Stimulated activated CD8-positive, alpha-beta memory T cell treated with anti-CD3 and anti-CD28 coated beads, Interleukin-7, amount 100 ng/mL, for 1 hour (primary cell): ENCODE measurements at places on chromosomes 7 and 10.

DNA sequence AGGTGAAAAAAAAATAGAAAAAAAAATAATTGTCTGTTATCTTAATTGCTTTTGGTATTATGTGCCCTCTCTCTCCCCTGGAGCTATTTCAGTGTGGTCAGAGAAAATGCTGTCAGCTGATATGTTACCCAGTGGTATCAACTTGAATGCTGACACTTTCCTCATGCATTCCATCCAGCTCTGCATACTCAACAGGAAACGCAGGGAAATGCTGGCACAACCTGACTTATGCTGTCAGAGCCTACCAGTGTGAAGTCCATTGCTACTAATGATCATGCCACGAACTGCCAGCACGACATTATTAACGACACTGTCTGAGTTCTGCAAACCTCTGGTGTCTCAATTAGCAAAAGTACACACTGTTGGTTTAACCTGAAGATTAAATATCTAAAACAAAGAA, 182.8 kb downstream of the ZWINT start:
- no peak for DNase-seq

GRCh38 chr10:45063591-45064231, 63.0 kb downstream of the ZNF22 start:
- DNase-seq = no peak

GRCh38 chr7:113519472-113519871, 399.3 kb downstream of the PPP1R3A start:
- no peak for DNase-seq

GRCh38 chr7:94414481-94414880, 19.8 kb downstream of the COL1A2 start:
- no peak for DNase-seq

DNA sequence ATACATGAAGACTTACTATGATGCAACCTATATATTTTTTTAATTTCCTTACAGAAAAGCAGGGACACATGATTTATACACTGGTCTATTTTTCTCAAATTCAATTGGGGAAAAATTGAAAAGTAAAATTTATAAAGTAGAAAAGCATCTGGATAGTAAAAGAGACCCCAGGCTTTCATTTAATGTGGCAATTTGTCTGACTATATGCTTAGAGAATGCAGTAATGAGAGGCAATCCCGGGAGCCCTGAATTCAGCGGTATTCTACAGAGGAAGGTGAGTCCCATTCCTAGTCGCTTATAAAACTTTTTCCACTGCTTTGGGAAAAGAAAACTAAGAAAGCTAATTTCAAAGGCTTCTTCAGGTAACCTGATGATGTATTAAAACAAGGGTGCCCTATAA, 167.1 kb downstream of the SEMA3D start:
- no peak for DNase-seq

DNA sequence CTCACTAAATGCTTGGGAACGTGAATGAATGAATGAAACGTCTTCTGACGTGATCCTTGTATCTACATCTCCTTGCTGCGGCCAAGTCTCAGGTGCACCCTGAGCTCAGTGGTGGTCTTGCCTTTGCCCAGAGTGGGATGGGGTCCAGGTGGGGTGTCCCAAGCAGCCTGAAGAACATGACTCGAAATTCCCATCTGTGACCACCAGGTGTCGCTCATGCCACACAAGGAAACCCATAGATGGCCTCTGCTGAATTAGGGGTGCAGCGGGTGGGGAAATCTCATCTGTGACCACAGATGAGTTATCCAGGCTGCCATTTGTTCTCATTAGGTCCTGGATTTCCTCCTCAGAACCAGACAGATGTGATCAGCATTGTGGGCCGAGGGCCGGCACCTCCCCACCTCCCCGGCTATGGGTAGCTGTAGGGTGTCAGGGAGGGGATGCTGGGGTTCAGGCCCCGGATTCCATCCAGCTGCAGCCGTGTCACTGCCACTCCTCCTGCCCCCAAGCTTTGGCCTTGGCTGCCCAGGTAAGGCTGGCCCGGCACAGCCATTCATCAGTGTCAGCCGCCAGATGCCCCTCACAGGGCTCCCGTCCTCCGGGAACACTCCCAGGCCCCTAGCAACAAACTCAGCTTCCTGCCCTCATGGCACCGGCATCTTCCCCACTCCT, 21.0 kb upstream of the GNA12 start:
- DNase-seq = peak; percentile 40

- no peak for DNase-seq
Measured at GRCh38 chr7:17915796-17916195, 24.5 kb downstream of the SNX13 start.

DNA sequence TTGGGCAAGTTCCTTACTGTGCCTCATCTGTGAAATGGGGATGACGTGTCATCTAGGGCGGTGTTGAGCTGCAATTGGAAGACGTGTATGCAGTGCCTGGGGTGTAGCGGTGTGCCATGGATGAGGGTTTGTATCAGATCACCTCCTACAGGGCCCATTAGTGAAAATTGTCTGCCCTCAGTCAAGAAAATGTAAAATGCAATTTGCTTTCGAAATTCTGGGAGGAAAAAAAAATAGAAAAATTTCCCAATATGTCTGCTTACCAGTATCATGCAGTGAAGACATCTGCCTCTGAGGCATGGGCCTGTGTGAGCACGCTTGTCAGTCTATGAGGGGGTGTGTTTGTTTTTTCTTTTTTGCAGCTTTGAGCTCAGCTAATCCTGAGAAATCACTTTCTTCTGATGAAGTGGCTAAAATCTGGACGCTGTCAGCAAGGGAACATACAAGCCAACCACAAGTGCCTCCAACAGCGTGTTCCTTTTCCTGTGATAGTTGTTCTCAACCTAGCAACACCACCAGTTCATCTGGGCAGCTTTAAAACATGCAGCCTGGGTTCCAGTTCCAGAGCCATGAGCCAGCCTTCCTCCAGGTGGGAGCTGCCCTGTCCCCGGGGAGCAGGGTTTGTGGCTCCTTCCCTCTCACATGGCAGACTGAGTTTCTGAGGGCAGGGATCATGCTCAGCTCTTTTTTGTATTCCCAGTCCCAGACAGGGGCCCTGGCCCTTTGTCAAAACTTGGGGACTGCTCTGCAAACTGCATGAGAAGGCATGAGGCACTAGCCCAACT, 10.3 kb downstream of the FAM241B start:
- DNase-seq = no peak

DNA sequence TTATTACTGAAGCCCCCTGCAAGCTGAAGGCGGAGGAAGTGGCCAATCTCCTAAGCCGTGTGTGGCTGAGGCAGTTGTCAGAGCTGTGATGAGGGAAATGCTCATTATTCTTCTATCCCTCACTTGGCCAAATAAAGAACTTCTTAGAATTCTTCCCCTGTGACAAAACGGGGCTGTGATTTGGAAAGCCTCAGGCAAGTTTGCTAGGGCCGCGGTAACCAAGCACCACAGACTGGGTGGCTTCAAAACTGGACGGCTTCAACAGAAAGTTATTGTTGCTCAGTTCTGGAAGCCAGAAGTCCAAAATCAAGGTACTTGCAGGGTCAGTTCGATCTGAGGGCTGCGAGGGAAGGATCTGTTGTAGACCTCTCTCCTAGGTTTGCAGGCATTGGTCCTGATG, 72.3 kb upstream of the STEAP1B start:
- DNase-seq = no peak

- DNase-seq = no peak
Measured at GRCh38 chr10:100519311-100520051, at the start of gene SEC31B. SEC31B (minus strand) TSS chr10:100519861; CDS start chr10:100516952, 2,909 bp downstream.

- DNase-seq = no peak
Measured at GRCh38 chr10:4033341-4033896, 248.4 kb upstream of the KLF6 start.

- DNase-seq = no peak
Measured at GRCh38 chr10:133040198-133040597, 47.5 kb upstream of the ADGRA1 start.

GRCh38 chr10:77436257-77436975, 201.2 kb downstream of the KCNMA1 start:
- DNase-seq = no peak

- DNase-seq = no peak
Measured at GRCh38 chr10:130560573-130560972, 424.4 kb downstream of the GLRX3 start.

- DNase-seq = no peak
Measured at GRCh38 chr10:77673515-77674140, 36.0 kb upstream of the KCNMA1 start.

DNA sequence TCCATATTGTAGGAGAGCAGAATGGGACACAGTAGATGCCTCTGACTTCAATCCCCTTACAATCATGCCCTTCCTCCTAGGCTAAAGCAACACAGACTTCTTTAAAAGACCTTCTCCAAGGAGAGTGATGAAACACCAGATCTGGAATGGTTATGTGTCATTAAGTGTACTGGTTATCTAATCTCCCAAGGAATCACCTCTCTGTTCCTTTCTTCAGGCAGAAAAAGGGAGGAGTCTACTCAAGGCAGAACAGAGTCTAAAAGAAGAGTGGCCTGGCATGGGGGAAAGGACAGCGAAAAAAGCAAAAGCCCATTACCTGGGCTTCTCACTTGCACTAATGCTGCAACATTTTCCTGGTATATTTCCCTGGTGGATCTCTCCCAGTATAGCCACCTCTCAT, 2.9 kb downstream of the ELMO1 start:
- no peak for DNase-seq

GRCh38 chr10:64682043-64682442, 1160.8 kb downstream of the REEP3 start:
- no peak for DNase-seq

DNA sequence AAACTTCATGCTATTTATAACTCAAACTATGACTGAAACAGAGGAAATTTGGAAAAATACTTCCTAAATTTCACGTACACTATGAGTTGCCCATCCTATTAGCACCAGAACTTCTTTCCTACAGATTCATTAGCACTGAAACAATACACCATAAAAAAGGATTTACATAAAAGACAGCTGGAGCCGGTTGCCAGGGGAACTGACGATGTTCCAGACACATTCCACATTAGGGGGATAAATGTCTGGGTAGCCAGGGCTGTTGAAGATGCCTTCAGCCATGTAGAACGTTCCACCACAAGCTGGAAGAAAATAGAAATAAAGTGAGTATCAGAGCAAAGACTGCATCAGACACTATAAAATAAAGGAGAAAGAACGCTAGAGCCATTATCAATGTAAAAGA, 129.8 kb upstream of the RSU1 start:
- no peak for DNase-seq

- DNase-seq = no peak
Measured at GRCh38 chr7:37320140-37320847, 128.4 kb downstream of the ELMO1 start.

DNA sequence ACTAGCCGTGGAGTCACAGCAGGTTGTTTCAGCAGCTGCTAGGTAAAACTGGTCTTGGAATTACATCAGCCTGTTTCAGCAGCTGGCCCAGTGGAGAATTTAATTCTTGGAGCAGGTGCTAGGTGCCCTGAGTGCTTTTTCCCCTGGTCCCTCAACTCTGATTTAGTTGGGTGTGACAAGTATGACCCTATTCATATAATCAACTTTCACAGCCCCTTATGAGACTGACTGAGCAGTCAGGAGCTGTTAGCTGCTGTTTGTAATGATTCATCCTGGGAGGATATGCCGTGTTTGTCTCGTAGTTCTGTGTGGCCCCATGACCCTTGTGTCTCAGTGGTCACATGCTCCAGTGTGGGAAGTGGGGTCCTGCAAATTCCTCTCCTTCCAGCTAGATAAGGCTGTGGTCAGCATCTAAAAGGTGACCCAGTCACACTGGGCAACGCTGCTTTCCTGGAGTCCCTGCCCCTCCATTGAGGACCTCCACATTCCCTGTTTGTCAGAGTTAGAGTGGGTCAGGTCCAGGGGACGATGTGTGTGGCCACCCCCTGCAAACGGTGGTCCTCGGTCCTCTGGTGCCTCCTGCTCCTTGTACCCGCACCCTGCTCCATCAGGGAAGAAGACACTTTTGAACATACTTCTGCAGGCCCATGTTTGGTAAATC, 28.3 kb downstream of the TBATA start:
- no peak for DNase-seq

- DNase-seq = no peak
Measured at GRCh38 chr10:1402816-1403507, 334.4 kb downstream of the ADARB2 start.

DNA sequence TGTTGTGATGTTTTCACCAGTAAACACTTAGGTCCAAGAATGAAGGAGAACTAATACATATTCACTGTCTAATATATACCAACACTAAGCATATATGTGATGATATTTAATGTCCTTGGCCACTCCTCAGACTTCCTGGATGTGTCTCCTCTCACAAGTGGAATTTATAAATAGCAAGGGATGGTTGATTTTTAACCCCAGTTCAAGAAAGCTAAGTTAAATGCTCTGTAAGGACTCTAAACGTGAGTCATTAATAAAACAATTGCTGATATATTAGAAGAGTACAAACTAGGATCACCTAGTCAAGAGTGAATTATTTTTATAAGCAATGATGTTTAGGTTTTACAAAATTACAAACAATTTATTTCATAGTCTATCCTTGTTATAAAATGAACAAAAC, 355.9 kb upstream of the TMEM229A start:
- DNase-seq = no peak

GRCh38 chr10:62019685-62020359, 118.3 kb downstream of the ARID5B start:
- DNase-seq = no peak

DNA sequence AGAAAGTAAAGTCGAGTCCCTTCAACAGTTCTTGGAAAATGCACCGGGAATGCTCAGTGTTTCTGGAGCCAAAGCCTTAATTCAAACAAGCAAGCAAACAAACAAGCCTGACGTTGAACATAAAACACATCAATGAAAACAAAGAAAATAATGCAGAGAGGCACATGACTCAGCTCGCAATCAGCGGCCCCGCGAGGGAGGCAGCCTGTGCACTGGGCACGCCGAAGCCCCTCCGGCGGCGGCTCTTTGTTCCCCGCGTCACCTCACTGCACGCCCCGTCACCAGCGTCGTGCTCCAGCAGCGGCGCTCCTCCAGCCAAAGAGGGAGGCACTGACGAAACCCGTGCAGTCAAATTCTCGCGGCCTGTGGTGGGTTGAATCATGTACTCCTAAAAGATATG, 151.5 kb downstream of the DNAJB6 start:
- DNase-seq = no peak

DNA sequence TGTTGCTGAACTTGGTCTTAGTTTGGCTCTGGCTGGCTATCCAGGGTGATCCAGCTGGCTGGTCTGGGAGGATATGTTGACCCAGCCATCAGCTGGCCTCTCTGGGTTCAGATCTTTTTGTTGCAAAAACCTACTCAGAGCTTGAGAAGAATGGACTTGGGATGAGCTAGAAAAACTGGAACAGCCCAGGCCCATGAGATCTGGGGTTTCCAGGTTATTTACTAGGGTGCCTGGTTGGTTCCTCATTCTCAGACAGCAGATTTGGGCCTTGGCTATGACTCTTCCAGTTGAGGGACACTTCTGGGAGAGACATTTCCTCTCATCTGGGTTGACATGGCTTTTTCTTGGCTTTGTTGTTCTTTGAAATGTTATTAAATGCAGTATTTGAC, 116.6 kb downstream of the ADCY1 start:
- DNase-seq = no peak

GRCh38 chr7:155965010-155965409, 152.7 kb upstream of the SHH start:
- no peak for DNase-seq

DNA sequence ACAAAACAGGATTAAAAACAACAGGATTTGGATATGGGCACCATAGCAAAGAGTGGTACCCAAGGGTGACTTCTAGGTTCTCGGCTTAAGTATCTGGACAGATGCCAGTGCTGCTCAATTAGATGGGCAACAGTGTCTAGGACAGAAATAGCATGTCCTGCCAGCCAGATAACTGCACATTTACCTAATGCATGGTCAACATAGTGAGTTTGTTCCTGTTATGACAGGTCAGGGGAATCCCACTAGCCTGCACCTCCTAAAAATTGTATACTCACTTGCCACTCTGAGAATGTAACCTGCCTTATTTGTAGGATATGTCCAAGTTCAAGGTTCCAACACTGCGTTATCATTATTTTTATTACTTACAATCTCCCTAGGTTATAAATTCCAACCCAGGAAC, 471.7 kb downstream of the GRM8 start:
- no peak for DNase-seq
